Breast epithelium (tissue), 4 donors: ENCODE measurements at places on chromosomes 4 and X. TPM values are rescaled to one million over a fixed set of nuclear protein-coding genes. Genes with fewer than 3 reads are reported as not detected.

The MAGEA2 gene
- not detected for total RNA-seq

DNA sequence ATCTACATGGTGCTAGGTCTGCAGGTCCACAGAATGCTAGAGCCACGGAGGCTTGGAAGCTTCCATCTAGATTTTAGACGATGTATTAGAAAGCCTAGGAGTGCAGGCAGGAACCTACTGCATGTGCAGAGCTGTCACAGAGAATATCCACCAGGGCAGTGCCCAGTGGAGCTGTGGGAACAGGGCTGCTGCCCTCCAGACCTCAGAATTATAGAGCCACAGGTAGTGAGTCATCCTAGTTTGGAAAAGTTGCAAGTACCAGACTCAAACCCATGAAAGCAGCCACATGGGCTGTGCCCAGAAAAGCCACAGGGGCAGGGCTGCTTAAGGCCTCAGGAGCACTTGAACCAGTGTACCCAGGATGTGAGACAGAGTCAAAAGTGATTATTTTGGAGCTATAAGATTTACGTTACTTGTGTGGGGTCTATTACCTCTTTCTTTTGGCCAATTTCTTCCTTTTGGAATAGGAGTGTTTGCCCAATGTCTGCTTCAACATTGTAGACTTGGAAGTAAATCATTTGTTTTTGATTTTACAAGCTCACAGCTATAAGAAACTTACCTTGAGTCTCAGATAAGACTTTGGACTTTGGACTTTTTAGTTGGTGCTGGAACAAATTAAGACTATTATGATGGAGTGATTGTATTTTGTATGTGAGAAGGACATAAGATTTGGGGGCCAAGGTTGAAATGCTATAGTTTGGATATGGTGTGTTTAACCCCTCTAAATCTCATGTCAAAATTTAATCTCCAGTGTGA lies 143.5 kb upstream of the CHRDL1 start:
- no peak for DNase-seq

The GYPE gene
- 0.66 TPM for total RNA-seq

GRCh38 chrX:133005042-133005441 lies 46.6 kb upstream of the HS6ST2 start:
- no peak for DNase-seq

DNA sequence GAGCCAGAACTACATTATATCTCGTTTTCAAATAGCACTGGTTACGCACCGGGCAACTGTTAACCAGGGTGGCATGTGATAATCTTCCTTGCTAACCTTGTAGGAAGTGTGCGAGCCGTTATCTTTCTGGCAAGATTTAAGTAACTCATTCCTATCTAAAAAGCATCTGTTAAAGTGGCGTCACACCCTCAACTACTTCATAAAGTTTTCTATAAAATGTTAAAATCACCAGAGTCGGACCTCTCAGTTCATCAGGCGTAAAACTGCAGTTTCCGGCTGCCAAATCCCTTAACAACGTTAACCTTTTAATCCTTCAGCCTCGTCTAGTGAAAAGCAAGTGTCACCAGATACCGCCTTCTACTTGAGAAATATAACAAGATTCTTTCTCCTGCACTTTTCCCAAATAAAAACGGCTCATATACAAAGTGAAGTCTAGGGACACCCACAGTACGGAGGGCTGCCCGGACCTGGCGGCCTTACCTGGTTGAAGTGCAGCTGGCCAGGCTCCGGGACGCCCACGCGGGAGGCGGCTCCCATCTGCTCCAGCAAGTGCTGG lies 1.2 kb downstream of the SLC39A8 start:
- no peak for DNase-seq

GRCh38 chr4:151322570-151322969 lies 2.8 kb downstream of the SH3D19 start:
- DNase-seq = no peak

The EREG gene
- total RNA-seq = 7.6 TPM

The TMPRSS11A gene
- total RNA-seq = not detected

DNA sequence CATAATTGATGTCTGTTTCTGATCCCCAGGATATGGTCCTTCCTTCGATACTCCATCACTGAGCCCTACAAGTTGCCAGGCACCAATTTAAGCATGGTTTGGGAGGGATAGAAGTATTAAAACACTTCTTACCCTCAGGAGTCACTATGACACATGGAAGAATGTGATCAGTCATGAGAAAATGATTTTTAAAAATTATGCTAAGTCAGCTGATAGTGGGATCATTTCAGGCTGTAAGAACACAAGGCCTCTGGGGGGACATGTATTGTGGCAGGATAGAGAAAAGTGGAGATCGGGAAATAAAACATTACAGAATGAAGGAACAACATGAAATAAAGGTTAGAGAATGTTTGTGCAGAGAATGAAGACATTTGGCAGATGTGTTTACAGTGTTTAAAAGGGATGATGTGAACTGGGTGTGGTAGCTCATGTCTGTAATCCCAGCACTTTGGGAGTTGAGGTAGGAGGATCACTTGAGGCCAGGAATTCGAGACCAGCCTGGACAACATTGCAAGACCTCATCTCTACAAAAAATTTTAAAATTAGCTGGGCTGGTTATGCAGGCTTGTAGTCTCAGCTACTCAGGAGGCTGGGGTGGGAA lies 64.0 kb downstream of the ELOVL6 start:
- DNase-seq = no peak

The ADH1A gene
- total RNA-seq = not detected

GRCh38 chrX:153761863-153762262 lies 2.2 kb upstream of the PLXNB3 start:
- DNase-seq = no peak

DNA sequence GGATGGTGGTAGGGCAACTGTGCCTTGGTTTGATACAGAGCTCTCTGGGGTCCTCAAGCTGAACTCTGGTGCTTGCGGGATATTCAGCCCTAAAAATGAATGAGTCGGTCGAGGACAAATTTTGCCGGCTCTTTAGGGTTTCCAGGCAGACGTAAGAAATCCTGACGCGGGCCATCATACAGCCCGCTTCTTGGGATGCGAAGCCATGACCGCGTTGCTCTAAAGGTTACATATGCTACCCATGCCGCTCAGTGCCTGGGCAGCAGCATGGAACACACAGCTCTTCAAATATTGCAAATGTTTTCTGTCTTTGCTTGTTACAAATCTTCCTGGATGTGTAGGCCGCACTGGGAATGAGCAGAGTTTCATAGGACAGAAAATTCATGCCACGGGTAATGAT lies 55.6 kb downstream of the NBDY start:
- no peak for DNase-seq

GRCh38 chr4:145819853-145820181 lies 118.8 kb downstream of the ZNF827 start:
- no peak for DNase-seq

The SUPT20HL2 gene
- not detected for total RNA-seq

The APOO gene
- 16.7 TPM for total RNA-seq

DNA sequence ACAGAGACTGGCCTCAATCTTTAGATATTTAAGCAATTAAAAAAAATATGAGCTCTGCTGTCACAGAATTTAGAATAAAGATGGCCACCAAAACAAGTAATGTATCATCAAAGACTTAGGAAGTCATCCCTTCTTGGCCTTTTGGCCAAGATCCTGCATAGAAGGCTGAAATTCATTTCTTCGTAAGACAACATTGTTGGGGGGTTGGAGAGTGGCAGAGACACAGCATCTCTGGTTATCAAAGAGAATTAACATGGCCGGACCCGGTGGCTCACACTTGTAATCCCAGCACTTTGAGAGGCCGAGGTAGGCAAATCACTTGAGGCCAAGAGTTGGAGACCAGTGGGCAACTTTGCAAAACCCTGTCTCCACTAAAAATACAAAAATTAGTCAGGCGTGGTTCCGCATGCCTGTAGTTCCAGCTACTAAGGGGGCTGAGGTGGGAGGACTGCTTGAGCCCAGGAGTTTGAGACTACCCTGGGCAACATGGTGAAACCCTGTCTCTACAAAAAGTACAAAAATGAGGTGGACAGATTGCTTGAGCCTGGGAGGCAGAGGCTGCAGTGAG lies 4.0 kb downstream of the PPM1K start:
- DNase-seq = no peak

DNA sequence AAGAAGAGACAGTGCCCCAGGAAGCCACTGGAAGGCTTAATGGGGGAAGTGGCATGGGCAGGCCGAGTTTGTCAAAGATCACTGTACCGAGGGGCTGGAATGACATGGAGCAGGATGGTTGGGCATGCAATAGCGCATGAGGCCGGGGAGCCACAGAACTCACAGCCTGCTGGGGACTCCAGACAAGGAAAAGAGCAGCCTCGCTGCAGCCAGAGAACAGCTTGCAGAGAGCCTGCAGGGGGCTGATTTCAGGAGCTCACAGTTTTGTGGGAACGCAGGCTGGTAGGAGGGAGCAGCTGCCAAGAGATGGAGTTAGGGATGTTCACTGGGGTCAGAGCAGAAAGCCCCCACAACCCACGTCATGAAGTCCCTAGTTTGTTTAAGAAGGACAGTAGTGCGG lies 45.4 kb downstream of the STOX2 start:
- no peak for DNase-seq
